Stimulated activated CD4-positive, alpha-beta T cell treated with anti-CD3 and anti-CD28 coated beads, TNF-alpha, amount 100 ng/mL, for 1 hour (primary cell): ENCODE measurements at places on chromosomes 12 and 14.

DNA sequence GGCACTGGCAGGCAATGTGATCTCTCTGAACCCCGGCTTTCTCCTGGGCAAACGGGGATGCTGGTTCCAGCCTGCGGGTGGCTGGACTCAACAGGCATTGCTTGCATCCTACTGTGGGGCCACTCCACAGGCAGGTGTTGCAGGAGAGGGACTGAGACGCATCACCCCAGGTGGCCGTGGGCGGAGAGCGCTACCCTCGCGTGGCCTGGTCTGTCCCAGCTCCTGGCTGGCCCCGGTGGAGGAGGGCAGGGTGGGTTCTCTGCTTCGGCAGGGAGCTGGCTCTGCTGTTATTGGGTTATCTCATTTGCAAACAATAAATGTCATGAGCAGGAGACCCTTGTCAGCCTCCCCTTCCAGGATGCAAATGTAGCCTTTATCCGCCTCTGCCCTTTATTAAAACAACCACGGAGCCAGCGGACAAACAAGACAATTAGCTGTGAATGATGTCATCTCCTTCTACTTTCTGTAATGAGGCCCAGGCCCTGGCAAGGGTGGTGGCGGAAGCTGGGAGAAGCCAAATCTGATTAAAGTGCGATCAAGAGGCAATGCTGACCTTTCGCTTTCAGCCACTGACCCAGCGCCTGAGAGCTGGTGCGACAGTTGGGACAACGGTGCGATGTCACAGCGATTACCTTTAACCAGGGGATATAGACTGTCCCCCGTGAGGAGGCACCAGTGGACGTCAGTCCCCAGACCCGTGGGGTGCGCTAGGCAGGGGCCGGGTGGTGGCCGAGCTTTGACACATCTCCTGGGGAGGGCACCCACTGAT, 161.8 kb downstream of the KIF26A start:
- DNase-seq = no peak

DNA sequence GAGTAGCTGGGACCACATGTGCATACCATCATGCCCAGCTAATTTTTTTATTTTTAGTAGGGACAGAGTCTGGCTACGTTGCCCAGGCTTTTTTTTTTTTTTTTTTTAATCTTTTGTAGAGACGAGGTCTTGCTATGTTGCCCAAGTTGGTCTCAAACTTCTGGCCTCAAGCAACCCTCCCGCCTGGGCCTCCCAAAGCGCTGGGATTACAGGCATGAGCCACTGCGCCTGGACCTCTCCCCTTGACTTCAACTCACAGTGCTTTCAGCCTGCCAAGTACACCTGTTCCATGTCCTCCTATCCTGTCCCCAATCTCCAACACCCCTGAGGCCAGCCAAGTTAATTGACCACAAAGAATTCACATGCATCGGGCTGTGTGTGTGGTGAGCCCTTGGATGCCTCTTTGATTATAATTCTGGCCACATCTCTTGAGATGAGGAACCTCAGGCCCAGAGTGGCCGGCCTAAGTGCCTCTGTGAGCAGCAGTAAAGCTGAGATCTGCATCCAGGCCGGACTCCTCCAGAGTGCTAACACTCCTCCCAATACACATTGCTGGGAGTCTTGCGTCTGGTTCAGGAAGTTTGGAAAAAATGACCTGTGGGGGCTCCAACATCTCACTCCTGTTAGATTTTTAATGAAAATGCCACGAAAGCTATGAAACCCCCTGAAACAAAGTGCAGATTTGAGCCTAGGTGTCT, 6.8 kb downstream of the RAB35 start:
- no peak for DNase-seq

GRCh38 chr14:59474172-59474571, 9.0 kb upstream of the GPR135 start:
- no peak for DNase-seq

DNA sequence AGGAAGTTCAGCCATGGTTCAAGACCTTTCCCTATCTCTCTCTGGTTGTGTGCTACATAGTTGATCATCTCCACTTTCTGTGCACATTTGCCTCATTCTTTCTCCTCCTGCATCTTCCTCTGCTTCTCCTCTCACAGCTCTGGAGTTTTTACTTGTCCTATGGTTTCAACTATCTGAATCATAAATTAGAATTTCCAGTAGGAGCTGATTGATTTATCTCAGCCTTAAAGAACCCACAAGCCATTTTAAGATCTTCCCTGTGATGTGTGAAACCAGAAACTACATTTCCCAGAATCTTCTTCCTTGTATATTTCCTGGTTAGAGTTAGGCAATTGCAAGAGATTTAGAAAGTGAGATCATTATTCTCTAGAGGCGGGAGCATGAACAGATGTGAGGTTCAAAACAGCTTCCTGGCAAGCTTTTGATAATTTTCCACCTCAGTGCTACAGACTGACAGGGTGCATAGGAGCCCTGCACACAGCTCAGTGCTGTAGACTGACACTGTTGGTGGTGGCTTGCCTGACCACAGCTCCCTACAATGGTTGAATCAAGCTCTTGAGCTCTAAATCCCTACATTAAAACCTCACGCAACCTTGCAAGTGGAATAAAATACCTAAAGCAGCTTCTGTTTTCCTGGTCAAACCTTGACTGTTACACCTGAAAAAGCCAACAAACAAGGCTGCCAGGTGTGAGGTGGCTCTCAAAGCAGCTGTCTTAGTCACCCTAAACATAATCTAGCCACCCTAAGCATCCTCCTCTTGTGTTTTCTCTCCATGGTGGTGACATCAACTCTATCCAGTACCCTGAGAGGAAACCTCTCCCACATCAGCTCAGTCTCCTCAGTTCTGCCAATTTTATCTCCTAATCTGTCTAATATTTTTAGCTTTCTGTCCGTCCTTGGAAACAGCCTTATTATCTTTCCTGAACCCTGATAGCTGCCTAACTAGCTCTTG, 21.5 kb upstream of the IFNG start:
- DNase-seq = no peak

- DNase-seq = no peak
Observed at GRCh38 chr12:111741235-111741812, 25.4 kb upstream of the ALDH2 start.

- DNase-seq = no peak
Observed at GRCh38 chr12:67664171-67664570, 15.6 kb downstream of the DYRK2 start.

- DNase-seq = no peak
Observed at GRCh38 chr14:91387169-91387835, 30.3 kb downstream of the CCDC88C start.

DNA sequence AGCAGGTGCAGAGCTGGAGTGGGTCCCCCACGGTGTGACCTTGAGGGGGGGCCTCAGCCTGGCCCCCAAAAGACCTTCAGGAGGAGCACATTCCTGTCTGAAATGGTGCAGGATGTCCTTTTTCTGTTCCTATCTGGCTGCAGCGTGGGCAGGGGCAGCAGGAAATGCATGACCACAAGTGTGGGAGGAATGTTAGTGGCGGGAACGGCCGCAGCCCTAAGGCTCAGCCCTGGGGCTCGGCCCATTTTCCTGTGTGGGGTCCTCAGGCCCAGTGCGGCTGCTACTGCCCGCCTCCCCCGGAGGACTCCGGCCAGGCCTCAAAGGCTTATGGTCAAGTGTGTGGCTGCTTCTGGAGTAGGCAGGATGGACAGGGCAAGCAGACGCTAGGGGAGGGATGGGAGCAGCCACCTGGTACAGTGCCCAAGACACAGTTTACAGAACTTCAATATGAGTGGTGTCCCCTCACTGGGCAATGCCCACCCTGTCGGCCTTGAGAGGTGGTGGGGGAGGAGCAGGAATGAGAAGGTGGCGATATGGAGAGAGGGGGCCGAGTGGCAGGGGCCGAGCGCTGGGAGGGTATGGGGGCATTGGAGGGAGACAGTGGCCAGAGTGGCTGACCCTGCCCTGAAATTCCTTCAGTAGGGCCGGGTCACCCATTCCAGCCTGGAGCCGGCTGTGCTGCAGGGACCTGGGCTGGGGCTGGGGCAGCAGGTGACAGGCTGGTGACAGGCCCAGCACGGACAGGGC, 137.4 kb downstream of the CALM1 start:
- DNase-seq = no peak

GRCh38 chr12:6465467-6466183, 4.9 kb downstream of the VAMP1 start:
- no peak for DNase-seq

DNA sequence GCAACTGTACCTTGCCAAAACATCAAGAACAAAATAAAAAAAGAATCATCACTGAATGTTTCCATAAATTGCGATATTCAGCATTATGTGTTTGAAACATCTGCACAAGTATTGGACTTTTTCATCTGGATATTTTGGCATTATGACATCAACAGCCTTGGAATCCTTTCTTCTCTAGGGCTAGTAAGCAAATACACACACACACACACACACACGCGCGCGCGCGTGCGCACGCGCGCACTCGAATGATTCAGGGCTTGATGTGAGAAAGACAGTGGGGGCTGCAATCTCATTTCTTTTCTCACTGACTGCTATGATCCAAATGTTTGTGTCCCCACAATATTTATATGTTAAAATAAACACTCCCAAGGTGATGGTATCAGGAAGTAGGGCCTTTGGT, 90.0 kb upstream of the SLC38A4 start:
- DNase-seq = no peak

DNA sequence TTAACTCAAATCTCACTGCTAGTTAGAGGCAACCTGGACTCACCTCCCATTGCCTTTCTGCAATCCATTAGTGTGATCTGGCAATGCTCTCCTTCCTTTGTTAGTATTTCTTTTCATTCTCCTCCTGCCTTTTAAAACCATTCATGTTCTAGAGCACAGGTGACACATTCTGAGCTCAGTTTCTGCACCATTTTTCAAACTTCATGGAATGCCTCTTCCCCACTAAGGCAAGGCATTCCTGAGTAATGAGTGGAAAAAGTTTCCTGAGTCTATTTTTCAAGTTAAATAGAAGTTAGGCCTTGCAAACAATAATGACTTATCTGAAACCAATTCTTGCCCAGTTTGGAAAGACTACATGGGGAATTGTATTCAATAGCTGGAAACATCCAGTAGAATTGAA, 1001.8 kb downstream of the BCL11B start:
- DNase-seq = no peak

DNA sequence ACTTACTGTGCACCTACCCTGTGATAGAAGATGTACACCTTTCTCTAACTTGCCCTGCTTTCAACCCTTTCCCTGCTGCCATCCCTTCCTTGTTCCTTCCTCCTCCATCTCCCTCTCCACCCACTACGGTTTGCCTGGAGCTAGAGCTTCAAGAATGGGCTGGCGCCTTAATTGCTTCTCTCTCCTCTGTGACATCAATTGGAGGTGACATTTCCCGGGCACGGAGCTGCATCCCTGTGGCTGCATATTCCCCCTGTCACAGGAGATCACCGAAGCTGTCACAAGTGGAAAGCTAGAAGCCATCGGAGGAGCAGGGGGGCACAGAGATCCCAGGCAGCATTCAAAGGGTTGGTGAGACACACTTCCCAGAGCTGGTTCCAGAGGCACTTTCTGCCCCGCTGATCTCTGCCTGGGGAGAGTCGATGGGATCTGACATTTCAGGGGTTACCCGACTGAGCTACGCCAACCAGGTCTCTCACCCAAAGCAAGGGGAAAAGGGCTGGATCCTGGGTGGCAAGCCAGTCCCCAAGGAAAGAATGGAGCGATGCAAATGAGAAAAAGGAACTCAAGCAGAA, 604.9 kb downstream of the MED13L start:
- DNase-seq = no peak

GRCh38 chr12:31517994-31518393, 72.9 kb downstream of the DENND5B start:
- DNase-seq = no peak

DNA sequence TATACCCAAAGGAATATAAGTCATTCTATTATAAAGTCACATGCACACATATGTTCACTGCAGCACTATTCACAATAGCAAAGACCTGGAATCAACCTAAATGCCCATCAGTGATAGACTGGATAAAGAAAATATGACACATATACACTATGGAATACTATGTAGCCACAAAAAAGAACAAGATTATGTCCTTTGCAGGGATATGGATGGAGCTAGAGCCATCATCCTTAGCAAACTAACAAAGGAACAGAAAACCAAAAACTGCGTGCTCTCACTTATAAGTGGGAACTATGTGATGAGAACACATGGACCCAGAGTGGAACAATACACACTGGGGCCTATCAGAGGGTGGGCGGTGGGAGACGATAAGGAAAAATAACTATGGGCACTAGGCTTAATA, 21.3 kb downstream of the FBXO21 start:
- DNase-seq = no peak

GRCh38 chr12:57214398-57214781, 2.2 kb upstream of the NXPH4 start:
- peak; percentile 47 for DNase-seq

GRCh38 chr12:47121146-47121545, 41.4 kb upstream of the AMIGO2 start:
- no peak for DNase-seq

GRCh38 chr14:75518625-75519024, 3.6 kb upstream of the BATF start:
- DNase-seq = no peak

GRCh38 chr14:51550636-51551035, 101.1 kb upstream of the FRMD6 start:
- no peak for DNase-seq

DNA sequence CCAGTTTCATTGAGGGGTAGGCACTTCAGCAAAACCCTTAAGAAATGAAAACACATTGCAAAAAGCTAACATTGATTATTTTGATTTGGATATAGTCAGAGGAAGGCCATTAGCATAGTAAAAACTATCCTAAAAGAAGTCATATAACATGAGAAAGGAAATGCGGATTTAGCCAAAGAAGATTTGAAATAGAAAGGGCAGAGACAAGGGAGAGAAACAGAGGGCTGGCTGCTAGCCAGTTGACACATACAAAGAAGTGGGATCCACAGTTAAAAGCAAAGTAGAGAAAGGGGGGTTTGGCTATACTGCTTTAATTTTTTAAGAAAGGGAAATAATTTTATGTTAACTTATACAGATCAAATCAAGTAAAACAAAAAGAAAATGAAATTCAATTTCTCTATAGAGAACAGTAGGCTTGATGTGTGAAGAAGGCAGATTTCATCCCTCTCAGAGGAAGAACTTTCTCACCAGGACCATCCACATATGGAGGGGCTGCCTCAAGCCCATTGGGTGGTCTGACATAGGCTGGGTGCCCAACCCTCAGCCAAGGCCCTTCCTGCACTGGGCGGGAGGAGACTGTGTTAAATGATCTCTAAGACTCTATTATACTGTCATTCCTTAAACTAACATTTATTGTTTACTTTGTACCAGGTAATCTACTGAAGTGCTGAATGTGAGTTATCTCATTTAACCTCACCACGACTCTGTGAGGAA, 420.3 kb downstream of the CCDC91 start:
- DNase-seq = no peak
